ENCODE measurements at places on chromosomes 2 and 18. TPM values are rescaled to one million over a fixed set of nuclear protein-coding genes. Genes with fewer than 3 reads are reported as not detected.

Gene SERPINB4
- not detected for total RNA-seq

Gene CD8B2
- not detected for total RNA-seq

Gene CYP1B1
- total RNA-seq, result 0.39 TPM

Gene CABLES1
- 2.8 TPM for total RNA-seq

Gene DYNAP
- total RNA-seq, result not detected

Gene PSMA8
- total RNA-seq, result not detected

Gene SLC14A1
- not detected for total RNA-seq

Gene TCF4
- 161 TPM for total RNA-seq

Gene HOXD3
- total RNA-seq, result not detected

GRCh38 chr2:88161446-88162244 lies 8.5 kb upstream of the THNSL2 start:
- no peak overlapping the region for H3K27ac ChIP-seq
- H3K36me3 ChIP-seq, result no peaks in the 10 kb centered on the region
- H3K4me1 ChIP-seq, result no peaks in the 10 kb centered on the region

- H3K36me3 ChIP-seq, result no peaks in the 10 kb centered on the region
- H3K27me3 ChIP-seq, result no peaks in the 10 kb centered on the region
- no peak overlapping the region for H3K27ac ChIP-seq
- no peak overlapping the region for H3K4me3 ChIP-seq
- no peak for DNase-seq
- H3K4me1 ChIP-seq, result no peaks in the 10 kb centered on the region
These were observed 477.5 kb downstream of the DPP10 start for GRCh38 chr2:114919985-114920384.

DNA sequence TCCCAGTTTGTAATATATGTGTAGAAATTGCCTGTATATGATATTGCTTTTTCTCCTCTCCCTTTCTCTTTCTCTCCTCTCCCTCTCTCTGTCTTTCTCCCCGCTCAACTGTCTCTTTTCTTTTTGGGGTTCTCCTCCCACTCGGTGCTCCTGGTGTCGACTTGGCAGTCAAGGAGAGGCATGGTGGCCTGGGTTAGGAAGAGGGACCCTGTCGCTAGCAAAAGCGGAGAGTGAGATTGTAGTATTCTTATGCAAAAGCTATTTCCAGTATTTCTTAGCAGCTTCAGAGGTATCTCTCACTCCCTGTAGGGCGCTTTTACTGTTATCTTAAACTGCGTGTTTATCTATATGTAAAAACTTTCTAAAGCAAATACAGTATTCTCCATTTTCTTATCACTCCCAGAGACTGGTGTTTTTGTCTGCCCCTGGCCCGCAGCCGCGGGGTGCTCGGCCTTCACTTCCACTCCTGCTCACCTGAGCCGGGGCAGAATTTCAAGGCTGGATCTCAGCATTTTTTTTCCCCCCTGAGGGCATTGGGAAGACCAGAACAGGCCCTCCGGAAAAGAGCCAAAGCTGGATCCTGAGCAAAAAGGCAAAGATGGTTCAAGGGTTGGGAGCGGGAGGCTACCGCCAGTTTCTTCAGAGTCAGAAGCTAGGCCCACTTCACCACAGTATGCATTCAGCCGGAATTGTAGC lies 4.3 kb downstream of the SIX3 start:
- peaks cover 63% of the 10 kb centered on the region for H3K4me1 ChIP-seq
- no peaks in the 10 kb centered on the region for H3K36me3 ChIP-seq
- peak overlapping the region; percentile 96 for H3K4me3 ChIP-seq

GRCh38 chr2:238646281-238646680 lies 201.6 kb upstream of the TWIST2 start:
- no peak overlapping the region for H3K4me3 ChIP-seq
- no peaks in the 10 kb centered on the region for H3K36me3 ChIP-seq
- no peaks in the 10 kb centered on the region for H3K4me1 ChIP-seq

- peaks cover 14% of the 10 kb centered on the region for H3K4me1 ChIP-seq
- no peak for DNase-seq
- no peaks in the 10 kb centered on the region for H3K27me3 ChIP-seq
- no peak overlapping the region for H3K27ac ChIP-seq
- no peaks in the 10 kb centered on the region for H3K36me3 ChIP-seq
- no peak overlapping the region for H3K4me3 ChIP-seq
These were observed 14.2 kb downstream of the CAVIN2 start for GRCh38 chr2:191832668-191833067.

GRCh38 chr18:55821219-55821618 lies 233.2 kb upstream of the TCF4 start:
- H3K27me3 ChIP-seq, result no peaks in the 10 kb centered on the region
- DNase-seq, result no peak
- H3K4me3 ChIP-seq, result no peak overlapping the region
- no peaks in the 10 kb centered on the region for H3K4me1 ChIP-seq
- H3K27ac ChIP-seq, result no peak overlapping the region

DNA sequence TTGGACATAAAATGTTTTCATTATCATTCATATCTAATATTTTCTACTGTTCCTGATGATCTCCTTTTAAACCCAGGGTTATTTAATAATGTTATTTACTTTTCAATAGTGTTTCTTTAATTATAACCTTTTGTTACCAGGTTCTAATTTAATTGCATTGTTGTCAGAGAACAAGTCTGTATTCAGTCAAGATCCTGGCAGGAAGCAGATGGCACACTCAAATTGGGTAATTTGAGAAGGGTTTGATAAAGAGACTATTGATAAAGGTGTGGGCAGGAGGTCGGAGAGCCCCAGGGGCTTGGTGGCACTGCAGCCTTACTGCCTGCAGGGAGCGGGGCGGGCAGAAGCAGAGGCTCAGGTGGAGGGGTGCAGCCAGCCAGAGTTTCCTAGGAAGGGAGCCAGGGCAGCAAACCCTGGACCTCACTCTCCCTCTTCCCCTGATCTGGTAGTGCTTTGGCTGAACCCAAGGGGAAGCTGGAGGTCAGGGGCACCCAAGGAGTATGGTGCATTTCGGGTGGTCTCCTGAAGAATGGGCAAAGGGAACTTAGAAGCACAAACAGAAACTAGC lies 2.3 kb upstream of the KIF1A start:
- H3K27me3 ChIP-seq, result peaks cover 87% of the 10 kb centered on the region
- no peak for DNase-seq
- H3K4me1 ChIP-seq, result peaks cover 13% of the 10 kb centered on the region
- H3K4me3 ChIP-seq, result no peak overlapping the region
- no peaks in the 10 kb centered on the region for H3K36me3 ChIP-seq

DNA sequence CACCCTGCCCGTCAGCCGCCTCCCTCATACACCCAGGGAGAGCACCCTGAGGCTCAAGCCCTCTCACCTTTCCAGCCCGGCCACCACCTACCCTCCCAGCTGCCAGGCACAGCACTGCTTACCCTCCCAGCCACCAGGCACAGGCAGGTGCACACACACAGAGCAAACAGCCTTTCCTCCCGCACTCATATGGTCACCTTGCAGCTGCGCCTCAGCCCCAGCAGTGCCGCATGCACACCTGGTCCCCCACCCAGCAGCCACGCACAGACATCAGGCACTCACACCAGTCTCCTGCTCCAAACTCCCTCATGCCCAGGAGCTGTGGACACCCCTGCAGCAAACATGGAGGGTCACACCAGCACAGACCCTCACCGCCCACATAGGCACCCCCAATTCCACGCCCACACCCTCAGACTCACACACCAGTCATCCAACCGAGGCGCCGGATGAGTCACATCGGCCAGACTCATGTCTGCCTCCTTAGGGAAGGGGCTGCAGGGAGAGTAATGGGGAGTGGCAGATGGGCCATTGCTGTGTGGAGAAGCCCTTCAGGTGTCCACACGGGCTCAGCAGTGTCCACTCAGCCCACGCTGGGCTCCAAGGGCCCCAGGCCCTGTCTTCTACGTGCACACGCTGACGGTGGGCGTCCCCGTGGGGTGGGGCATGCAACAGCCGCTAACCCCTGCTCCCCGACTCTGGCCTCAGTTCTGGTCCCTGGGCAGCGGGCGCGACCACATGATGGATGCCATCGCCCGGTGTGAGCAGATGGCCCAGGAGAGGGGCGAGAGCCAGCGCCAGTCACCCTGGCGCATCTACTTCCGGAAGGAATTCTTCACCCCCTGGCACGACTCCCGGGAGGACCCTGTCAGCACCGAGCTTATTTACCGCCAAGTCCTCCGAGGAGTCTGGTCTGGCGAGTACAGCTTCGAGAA lies 22.3 kb upstream of the GPR17 start:
- DNase-seq, result no peak
- H3K4me1 ChIP-seq, result no peaks in the 10 kb centered on the region
- no peaks in the 10 kb centered on the region for H3K36me3 ChIP-seq

DNA sequence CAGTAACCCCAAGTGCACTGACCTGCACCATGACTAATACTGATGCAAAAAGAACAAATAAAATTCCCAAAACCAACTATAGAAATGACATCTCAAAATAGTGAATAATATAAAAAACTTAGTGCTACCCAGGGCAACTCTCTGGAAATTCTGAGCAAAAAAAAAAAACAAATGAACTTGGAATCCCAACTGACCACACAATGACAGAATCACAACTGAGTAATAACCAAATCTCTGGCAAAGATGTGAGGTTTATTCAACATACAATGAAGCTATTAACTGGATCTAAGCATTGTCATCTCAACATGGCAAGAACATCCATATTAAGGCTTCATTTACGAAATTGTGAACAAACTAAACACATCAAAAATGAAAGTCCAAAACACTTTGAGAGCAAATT lies 22.7 kb downstream of the EXOC6B start:
- no peaks in the 10 kb centered on the region for H3K4me1 ChIP-seq
- H3K36me3 ChIP-seq, result no peaks in the 10 kb centered on the region
- DNase-seq, result no peak
- no peak overlapping the region for H3K4me3 ChIP-seq

GRCh38 chr2:238691596-238692491 lies 156.0 kb upstream of the TWIST2 start:
- no peaks in the 10 kb centered on the region for H3K4me1 ChIP-seq
- no peaks in the 10 kb centered on the region for H3K36me3 ChIP-seq
- H3K27me3 ChIP-seq, result no peaks in the 10 kb centered on the region
- DNase-seq, result no peak

GRCh38 chr2:171451074-171451473 lies 17.0 kb downstream of the DCAF17 start:
- DNase-seq, result no peak
- H3K27ac ChIP-seq, result no peak overlapping the region

DNA sequence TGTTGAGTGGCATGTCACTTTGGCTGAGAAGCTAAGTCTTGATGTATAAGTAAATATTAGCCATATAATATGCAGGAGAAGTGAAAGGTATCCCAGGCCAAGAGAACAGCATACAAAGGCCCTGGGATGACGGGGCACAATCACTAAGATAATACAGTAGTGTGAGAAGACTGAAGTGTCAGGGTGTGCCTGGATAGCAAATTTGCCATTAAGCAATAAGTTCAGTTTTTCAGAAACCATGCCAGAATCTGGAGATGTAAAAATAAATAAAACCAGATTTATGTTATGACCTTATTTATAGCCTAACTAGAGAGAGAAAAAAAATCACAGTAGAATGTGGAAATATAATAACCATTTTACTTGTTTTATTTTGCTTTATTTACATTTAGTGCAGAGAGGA lies 1858.7 kb upstream of the CELF4 start:
- no peak overlapping the region for H3K27ac ChIP-seq
- H3K27me3 ChIP-seq, result no peaks in the 10 kb centered on the region
- no peak for DNase-seq
- H3K4me1 ChIP-seq, result no peaks in the 10 kb centered on the region
- no peaks in the 10 kb centered on the region for H3K36me3 ChIP-seq

- H3K36me3 ChIP-seq, result no peaks in the 10 kb centered on the region
- H3K4me1 ChIP-seq, result no peaks in the 10 kb centered on the region
- H3K27me3 ChIP-seq, result no peaks in the 10 kb centered on the region
- H3K27ac ChIP-seq, result no peak overlapping the region
These were observed 43.4 kb upstream of the SMAD7 start for GRCh38 chr18:48994044-48994651.

DNA sequence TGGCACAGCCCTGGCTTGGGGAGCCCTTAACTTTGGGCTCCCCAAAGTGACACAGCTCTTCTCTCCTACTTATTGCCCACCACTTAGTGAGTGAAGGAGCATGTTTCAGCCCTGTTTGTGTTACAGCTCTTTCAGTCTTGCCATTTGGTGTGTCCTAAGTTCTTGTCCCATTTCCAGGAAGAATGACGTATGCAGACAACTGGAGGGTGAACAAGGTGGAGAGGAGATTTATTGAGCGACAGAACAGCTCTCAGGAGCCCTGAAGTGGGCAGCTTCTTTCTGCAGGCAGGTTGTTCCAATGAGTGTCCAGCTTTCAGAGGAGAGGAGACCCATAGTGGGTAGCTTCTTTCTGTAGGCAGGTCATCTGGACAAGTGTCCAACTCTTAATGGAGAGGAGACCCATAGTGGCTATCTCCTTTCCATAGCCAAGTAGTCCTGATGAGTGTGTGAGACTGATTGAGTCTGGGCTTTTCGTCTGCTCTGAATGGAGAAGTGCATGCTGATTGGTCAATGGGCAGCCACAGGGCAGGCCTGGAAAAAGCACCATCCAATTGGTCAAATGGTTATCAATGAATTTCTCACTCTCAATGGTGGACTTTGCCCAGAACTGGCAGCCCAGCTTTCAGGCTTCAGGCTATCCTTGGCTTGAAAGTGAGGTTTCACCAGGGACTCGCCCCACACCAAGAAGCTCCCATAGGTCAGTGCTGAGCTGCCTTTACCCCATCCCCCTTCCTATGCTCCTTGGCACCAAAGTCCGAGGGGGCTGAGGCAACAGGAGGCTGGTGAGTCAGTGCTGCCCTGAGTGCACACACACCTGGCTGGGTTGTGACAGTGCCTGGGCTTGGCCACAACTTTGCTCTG lies 688.2 kb downstream of the NYAP2 start:
- no peaks in the 10 kb centered on the region for H3K36me3 ChIP-seq
- no peaks in the 10 kb centered on the region for H3K27me3 ChIP-seq
- H3K4me1 ChIP-seq, result no peaks in the 10 kb centered on the region
- DNase-seq, result no peak

- H3K27ac ChIP-seq, result no peak overlapping the region
- peak; percentile 86 for DNase-seq
- H3K27me3 ChIP-seq, result no peaks in the 10 kb centered on the region
- H3K36me3 ChIP-seq, result no peaks in the 10 kb centered on the region
- H3K4me1 ChIP-seq, result peaks cover 15% of the 10 kb centered on the region
These were observed 28.4 kb upstream of the PUM2 start for GRCh38 chr2:20378891-20379519.

DNA sequence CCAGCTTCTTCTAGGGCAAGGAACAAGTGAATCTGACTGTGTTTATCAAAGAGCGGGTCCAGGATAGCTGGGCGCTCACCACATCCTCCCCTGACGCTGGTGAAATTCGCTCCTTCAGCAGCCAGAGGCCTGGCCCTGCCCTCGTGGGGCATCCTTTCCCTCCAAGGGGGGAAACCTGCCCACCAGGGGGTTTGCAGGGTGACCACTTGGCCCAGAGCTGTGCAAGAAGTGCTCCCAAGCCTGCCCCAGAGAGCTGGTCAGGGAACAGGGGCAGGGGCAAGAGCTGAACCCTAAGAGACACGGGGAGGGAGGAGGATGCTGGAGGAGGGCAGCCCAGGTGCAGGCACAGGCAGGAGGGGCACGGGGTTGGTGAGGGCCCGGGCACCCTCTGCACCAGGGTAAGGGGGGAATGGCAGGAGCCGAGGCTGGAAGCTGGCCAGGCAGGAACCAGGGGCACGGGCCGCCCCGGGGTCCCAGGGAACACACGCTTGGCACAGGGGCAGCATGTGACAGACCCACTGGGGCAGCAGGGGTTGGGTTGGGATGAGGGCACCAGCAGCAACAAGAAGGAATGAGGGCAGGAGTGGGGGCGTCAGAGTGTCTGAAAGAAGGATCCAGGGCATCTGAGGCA lies 2.8 kb upstream of the GPR55 start:
- H3K36me3 ChIP-seq, result no peaks in the 10 kb centered on the region
- no peaks in the 10 kb centered on the region for H3K27me3 ChIP-seq
- no peak overlapping the region for H3K4me3 ChIP-seq
- no peak for DNase-seq
- no peak overlapping the region for H3K27ac ChIP-seq

All from neural progenitor cell (in vitro differentiated cells).